ENCODE measurements at places on chromosomes 5 and 9.

- DNase-seq, result no peak
Observed at GRCh38 chr5:81067406-81067805, 107.2 kb downstream of the RASGRF2 start.

GRCh38 chr5:6774721-6775204 is 61.5 kb downstream of the TENT4A start:
- no peak for DNase-seq

DNA sequence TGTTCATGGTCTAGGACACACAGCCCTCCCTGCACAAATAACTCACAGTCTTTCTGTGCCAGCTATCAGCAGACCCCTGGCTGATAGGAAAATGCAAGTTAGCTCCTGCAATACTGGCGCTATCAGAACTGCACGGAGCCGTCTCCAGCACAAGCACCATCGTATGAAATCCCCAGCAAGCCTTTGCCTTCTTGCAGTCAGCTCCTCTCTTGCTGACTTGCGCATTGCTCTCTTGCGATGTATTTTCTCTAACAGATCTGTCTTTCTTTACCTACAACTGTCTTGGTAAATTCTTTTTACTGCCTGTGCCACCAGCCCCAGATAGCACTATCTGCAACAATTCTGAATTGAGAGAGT is 25.1 kb upstream of the UGCG start:
- no peak for DNase-seq

DNA sequence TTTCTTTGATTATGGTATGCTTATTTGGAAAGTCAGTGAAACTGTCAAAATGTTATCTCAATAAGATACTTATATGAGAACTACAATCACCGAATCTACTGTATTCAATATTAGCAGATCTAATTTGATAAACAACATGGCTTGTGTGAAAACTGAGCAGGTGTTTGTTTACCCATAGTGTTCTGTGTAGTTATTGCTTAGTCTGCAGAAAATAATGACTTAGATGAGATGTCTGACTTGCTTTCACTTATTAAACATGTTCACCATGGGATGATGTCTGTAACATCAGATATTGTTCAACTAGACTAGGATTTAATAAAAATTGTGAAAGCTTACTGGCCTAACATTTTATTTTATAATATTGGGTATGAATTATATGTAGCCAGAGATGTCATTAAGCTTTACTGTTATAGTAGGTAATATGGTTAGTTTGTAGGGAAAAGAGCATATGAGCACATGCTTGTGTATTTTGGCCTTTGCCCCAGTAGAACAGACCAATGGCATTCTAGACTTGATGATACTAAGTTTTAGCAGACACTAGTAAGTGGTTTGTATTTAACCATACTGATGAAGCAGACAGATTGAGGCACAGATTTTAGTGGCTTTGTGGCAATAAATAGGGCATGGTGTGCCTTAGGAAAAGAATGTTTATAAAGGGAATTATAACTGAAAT is 16.4 kb downstream of the SUB1 start:
- DNase-seq, result no peak

- no peak for DNase-seq
Observed at GRCh38 chr5:11564706-11565105, 339.5 kb downstream of the CTNND2 start.

DNA sequence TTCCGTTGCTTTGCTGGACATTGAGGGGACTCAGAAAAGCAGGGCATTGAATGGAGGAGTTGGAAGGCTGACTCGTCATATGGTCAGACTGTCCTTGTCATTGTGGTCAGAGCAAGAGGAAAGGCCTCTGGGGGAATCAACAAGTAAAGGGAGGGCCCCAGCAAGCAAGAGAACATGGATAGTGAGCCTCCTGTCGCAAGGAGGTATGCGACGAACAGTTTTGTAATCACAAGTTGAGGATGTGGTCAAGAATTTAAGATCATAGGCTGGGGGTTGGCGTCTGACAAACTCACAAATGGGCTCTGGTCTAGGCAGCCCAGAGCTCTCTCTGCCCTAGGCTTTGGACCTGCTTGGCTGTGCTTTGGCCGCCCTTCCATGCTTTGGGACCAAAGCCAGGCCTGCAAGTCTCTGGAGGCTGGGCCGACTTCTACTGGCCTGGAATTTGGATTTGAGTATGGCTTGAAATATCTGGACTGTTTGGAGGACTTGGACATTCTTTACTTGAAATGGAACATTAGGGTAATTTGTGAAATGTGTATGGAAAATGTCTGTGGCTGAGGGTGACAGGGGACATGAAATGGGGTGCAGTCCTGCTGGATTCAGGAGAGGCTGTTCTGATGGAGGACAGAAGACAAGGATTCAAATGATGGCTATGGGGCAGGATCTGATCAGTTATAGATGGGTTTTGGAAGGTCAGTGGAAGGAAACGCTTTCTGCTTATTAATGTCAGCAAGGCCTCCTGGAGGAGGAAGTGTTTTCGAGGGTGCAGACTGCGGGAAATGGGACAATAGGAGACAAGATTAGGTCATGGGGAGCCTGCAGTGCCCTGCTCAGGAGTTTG is 19.2 kb upstream of the NDST1 start:
- DNase-seq, result peak; percentile 86

DNA sequence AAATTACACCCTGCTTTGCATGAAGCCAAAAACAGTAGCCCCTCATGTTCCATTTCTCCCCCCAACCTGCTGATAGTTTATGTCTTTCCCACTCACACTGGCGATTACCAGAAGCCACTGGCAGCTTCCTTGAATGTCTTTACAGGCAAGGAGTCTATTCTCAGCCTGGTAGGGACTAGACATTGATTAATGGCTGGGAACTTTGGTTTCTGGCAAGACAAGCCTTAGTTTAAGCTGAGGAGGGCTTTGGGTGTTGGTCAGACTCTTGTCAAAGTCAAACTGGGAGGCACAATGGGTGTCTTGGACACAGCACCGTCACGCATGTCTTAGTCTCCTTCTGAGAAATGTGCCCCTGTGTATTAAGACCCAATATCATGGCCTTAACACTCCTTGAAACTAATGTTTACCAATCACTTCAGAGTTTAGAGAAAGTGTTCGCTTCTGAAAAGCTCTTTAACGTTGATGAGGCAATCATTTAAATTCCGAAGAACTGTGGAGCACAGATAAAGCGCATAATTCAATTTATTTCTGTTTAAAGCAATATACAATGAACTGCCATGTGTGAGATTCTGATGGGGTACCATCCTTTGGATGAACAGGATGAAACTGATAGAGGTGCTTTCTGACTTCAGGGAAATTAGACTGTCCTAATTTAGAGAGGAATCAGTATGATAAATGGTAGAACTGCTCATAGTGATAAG is 53.9 kb upstream of the CPEB4 start:
- DNase-seq, result no peak

GRCh38 chr5:53366245-53366644 is 114.2 kb upstream of the FST start:
- no peak for DNase-seq

GRCh38 chr9:37582548-37583157 is 6.5 kb upstream of the FBXO10 start:
- DNase-seq, result peak; percentile 59

Measured in fibroblast of skin of scalp (primary cell).